Activated CD4-positive, alpha-beta memory T cell treated with anti-CD3 and anti-CD28 coated beads, Interleukin-2, amount 10 ng/mL, durations not matched to agents 7 days and 5 days (primary cell): ENCODE measurements at places on chromosomes 7 and 10. TPM values are rescaled to one million over a fixed set of nuclear protein-coding genes. Genes with fewer than 3 reads are reported as not detected.

GRCh38 chr10:33095867-33096815, 138.1 kb upstream of the ITGB1 start:
- no peaks in the 10 kb centered on the region for H3K27me3 ChIP-seq
- H3K4me3 ChIP-seq: no peak overlapping the region
- no peak for DNase-seq
- H3K4me1 ChIP-seq: peaks cover 50% of the 10 kb centered on the region

DNA sequence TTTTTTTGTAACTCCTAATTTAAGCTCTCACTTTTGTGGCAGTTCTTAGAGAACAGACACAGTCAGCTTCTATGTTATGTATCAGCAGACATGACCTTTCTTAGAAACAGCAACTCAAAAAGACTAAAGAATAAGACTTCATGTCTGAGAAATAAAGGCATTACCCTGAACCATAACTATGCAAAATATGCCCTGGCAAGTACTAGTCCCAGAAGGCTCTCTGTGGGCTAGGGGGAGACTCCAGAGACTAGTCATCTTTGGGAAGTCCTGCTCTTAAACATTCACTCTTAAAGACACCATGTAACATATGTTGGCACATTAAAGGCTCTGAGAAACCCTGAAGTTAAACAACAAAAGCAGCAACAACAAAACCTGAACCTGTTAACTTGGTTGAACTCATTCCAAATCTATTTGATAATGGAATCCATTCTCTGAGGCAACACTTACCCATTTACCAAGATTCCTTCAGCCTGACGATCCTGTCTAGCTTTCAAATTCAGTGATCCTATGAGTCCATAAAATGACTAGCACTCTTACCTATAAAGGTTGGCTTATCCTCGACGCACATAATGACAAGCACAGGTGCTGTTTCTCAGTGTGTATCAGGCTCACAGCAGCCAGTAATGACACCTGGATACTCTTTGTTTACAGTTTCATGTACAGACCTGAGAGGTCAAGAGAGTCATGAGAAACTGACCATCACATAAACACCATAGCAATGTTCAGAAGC, 62.3 kb downstream of the OSBPL3 start:
- peaks cover 93% of the 10 kb centered on the region for H3K4me1 ChIP-seq
- no peak overlapping the region for H3K4me3 ChIP-seq
- H3K27me3 ChIP-seq: no peaks in the 10 kb centered on the region

DNA sequence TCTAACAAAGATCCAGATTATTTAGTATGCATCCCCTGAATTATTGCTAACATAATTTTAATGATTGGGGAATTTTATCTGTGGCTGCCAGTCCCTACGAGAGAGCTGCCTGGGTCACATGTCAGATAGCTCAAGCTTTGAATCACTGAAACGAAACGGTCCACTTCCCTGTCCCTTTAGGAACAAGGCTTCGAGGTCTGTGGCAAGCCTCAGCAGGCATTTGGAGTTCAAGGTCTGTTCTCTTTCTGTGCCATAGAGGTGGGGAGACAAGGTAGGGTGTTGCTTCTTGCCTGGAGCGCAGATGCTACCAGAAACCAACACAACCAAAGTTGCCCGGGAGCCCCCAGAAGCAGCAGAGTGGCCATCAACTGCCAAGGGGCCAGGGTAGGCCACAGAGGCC, 13.9 kb upstream of the SH2D4B start:
- H3K27ac ChIP-seq: peak overlapping the region; percentile 10
- H3K27me3 ChIP-seq: no peaks in the 10 kb centered on the region
- peaks cover 59% of the 10 kb centered on the region for H3K4me1 ChIP-seq
- peaks cover 39% of the 10 kb centered on the region for H3K36me3 ChIP-seq
- H3K4me3 ChIP-seq: no peak overlapping the region
- no peak for DNase-seq

GRCh38 chr10:88728107-88728763, 22.2 kb downstream of the LIPK start:
- no peak overlapping the region for H3K27ac ChIP-seq
- H3K4me1 ChIP-seq: peaks cover 2% of the 10 kb centered on the region
- H3K36me3 ChIP-seq: no peaks in the 10 kb centered on the region
- H3K27me3 ChIP-seq: peaks cover 13% of the 10 kb centered on the region

GRCh38 chr7:27661811-27662489, 733 bp downstream of the HIBADH start:
- peak; percentile 27 for DNase-seq
- peak overlapping the region; percentile 76 for H3K4me3 ChIP-seq
- H3K4me1 ChIP-seq: peaks cover 22% of the 10 kb centered on the region
- H3K36me3 ChIP-seq: peaks cover 1% of the 10 kb centered on the region

DNA sequence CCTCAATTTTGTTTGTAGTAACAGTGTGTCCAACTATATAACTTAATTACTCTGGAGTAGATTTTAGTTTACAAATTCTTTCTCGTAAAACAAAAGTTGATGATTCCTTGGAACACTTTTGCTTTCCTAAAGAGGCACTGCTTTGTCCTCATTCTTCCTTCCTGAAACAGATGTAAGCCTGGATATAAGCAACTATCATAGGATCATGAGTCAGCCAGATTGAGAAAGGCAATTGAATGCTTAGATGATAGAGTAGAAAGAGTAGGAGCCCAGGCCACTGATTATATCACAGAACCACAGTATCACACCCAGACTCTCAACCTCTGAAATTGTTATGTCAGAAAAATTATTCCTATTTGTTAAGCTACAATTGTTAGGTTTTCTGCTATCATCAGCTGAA, 69.9 kb downstream of the TMEM106B start:
- DNase-seq: no peak
- H3K27ac ChIP-seq: no peak overlapping the region
- peaks cover 1% of the 10 kb centered on the region for H3K27me3 ChIP-seq
- H3K4me1 ChIP-seq: no peaks in the 10 kb centered on the region
- no peaks in the 10 kb centered on the region for H3K36me3 ChIP-seq

DNA sequence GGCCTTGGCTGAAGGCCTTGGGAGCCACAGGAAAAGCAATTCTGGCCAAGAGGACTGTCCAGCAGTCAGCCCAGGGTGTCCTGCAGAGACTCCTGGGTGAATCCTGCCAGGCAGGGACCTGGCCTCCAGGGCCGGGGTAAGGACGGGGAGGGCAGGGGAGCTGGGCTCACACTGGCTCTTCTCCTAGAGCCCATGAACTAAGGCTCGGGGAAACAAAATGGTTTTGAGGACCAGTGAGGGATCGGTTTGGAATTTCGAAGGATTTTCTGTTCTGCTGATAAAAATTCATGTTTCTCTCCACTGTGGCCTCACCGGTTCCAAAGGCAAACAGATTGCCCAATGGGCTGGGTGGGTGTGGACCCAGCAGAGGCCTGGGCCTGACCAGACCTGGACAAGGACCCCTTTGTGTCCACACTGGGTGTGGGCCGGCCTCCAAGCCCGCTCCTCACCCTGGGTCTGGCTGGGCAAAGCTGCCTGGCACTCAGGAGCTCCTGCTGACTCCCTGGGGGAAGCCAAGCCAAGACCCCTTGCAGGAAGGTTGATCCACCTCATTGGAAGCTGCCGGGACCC, 27.3 kb downstream of the FAM20C start:
- H3K4me1 ChIP-seq: no peaks in the 10 kb centered on the region
- no peak overlapping the region for H3K27ac ChIP-seq
- no peak for DNase-seq

DNA sequence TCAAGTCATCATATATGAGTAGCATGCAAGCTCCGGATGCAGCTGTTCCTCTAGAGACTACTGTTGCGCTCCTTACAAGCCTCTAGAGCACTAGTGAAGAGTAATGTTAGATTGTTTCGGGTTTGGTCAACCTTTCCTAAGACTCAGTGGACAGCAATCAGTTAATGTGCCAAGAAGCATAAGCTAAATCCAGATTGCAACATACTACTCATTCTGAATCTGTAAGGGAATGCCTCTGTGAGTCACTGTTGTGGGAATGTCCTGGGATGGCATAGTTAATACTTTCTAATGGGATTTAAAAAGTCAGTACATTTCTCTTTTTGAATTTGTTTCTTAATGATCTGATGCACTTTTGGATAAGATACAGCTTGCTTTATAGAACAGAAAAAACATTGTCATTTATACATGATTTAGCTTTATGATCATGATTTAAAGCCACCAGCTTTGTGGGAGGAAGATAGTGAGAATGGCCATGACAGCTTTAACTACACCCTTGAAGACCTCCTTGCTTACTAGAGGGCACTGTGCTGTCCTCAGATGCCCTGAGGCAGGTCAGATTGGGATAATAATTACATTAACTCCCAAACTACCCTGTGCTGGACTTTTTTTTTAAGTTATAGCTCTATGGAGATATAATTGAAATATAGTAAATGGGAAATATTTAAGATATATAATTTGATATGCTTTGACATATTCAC, 138.4 kb downstream of the SDK1 start:
- no peak overlapping the region for H3K4me3 ChIP-seq
- DNase-seq: no peak
- H3K36me3 ChIP-seq: no peaks in the 10 kb centered on the region
- peaks cover 13% of the 10 kb centered on the region for H3K27me3 ChIP-seq

- H3K4me1 ChIP-seq: no peaks in the 10 kb centered on the region
- no peak overlapping the region for H3K4me3 ChIP-seq
- DNase-seq: no peak
- H3K36me3 ChIP-seq: no peaks in the 10 kb centered on the region
- no peaks in the 10 kb centered on the region for H3K27me3 ChIP-seq
- H3K27ac ChIP-seq: no peak overlapping the region
Observed at GRCh38 chr10:95540514-95541052, 20.6 kb downstream of the SORBS1 start.

- no peak overlapping the region for H3K27ac ChIP-seq
- no peaks in the 10 kb centered on the region for H3K36me3 ChIP-seq
- no peaks in the 10 kb centered on the region for H3K27me3 ChIP-seq
Observed at GRCh38 chr7:42479816-42480633, 243.0 kb upstream of the GLI3 start.

HOXA13 gene
- total RNA-seq: not detected

CCDC3 gene
- 0.23 TPM for total RNA-seq

FGFR2 gene
- 0.30 TPM for total RNA-seq

CREB3L2 gene
- 42.2 TPM for total RNA-seq

RNF133 gene
- total RNA-seq: not detected

ODAD2 gene
- not detected for total RNA-seq

NUTM2E gene
- 0.18 TPM for total RNA-seq

CCL24 gene
- not detected for total RNA-seq
